ENCODE measurements at places on chromosomes 4 and X. TPM values are rescaled to one million over a fixed set of nuclear protein-coding genes. Genes with fewer than 3 reads are reported as not detected.

TEX13D gene
- polyA plus RNA-seq, result not detected

DMD gene
- polyA plus RNA-seq, result 3.1 TPM

MCF2 gene
- not detected for polyA plus RNA-seq

FAM47E gene
- not detected for polyA plus RNA-seq

SNCA gene
- 0.95 TPM for polyA plus RNA-seq

KIT gene
- polyA plus RNA-seq, result not detected

Data from IgD-negative memory B cell (primary cell).